ENCODE measurements at places on chromosomes 7 and 10.

- DNase-seq, result no peak
Measured at GRCh38 chr7:148286150-148286549, 304.4 kb upstream of the C7orf33 start.

- no peak for DNase-seq
Measured at GRCh38 chr7:3149231-3149995, 105.7 kb upstream of the CARD11 start.

DNA sequence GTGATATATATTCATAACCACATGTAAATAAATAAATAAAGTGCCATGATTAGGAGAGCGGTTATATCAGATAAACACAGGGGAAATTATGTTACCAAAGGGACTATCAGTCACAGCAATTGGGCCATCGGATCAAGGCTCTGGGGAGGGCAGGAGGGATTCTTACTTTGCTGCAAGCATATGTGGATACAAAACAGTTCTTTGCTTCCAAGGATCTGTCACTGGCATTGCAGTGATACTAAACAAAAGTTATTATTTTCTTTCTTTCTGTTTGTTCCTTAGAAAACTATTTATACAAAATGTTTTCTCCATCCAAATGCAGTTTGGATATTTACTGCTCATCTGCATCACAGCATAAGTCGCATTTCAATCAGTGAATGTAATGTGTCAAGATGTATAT is 188.4 kb upstream of the MGMT start:
- no peak for DNase-seq

- DNase-seq, result peak; percentile 88
Measured at GRCh38 chr7:130901209-130901783, 167.3 kb upstream of the KLF14 start.

DNA sequence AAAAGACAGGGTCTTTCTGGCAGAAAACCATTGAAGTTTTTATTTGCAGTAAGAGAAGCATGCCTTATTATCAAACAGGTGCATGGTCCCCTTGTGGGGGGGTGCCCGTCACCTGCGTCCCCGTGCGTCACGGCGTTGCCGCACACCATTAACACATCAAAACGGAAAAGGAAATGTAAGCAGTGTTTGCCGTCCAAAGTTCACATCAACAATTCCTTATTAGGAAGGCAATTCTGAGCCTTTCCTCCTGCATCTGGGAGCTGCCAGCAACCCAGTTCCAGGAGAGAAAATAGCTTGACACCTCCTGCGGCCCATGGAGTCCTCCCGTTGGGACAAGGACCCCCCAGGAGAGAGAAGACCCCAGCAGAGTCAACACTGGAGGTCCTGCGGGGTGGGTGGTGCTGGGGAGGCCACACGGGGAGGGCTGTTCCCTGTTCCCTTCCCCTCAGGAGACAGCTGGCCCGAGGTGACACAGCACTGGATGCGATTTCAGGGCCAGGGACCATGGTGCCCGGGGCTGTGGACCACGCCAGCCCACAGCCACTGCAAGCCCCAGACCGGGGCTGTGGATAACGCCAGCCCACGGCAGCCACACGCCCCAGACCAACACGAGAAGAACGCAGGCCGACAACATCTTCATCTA is 39.5 kb downstream of the DIP2C start:
- DNase-seq, result no peak

DNA sequence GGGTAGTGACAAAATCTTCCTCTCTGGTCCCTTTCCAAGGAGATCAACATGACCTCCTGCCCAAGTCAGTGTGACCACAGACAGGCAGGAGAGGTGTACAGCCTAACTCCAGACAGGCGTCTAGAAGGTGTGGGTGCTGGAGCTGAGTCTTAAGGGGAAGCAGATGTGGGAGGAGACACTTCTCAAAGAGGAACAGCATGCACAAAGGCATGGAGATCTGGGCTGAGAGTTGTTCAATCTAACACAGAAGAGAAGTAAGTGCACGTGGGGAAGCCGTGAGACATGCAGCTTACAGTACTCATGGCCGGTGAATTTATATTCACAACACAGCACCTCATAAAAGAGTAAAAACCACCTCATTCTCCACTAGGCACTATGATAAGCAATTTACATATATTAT is 23.8 kb upstream of the GSDME start:
- DNase-seq, result no peak
